ENCODE measurements at places on chromosomes 1 and 21.

DNA sequence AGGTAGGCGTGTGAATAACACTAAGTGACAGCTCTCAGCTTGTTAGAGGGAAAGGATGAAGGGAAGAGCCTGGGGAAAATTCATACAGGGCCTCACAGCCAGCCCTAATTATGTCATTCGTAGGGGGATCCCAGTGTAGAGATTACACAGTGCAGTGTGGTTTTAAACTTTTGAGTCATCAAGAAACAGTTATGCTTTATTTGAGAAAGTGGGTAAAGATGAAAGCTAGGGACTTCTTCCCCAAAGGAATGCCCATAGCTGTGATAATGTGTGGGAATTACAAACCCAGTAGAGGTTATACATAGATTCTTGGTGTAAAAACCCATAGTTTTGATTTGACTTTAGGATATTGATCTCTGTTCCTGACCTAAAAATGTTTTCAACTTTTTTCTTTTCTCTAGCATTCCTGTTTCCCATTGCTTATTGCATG, 1.9 kb downstream of the TTF2 start:
- no peak for DNase-seq

- no peak for DNase-seq
Observed at GRCh38 chr1:97433094-97433823, 487.6 kb downstream of the DPYD start.

DNA sequence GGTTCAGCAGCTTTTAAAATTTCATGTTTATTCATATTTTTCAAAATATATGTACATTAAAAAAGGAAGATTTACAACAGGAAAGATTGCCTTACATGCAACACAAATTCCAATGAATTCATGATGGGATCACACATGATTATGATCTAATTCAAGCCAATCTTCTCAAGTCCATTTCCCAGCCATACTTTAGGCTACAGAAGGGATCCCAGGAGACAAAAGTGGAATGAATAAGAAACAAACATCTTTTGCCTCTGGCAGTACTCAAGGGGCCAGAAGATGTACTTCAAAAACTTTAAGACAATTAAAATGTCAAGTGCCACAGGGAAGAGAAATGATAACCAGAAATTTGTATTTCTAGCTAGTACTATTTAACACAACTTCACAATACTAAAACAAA, 10.2 kb upstream of the SH2D5 start:
- no peak for DNase-seq

DNA sequence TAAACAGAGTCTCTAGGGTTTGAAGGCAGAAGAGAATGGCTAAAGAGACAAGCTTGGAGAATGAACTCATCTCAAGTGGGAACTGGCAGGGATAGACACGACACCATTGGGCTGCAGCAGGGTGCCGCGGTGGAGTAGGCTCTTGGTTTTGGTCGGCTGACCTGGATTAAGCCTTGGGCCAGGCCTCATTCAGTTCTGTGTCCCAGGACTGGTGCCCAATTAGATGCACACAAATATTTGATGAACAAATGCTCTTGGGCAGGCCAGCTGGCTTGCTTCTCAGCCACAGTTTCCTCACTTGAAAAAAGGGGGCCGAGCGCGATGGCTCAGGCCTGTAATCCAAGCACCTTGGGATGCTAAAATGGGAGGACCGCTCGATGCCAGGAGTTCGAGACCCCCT, 53.4 kb upstream of the CITED4 start:
- DNase-seq, result no peak

GRCh38 chr1:61152066-61152465, 69.7 kb downstream of the NFIA start:
- DNase-seq, result no peak

GRCh38 chr1:150708595-150708994, 11.6 kb upstream of the GOLPH3L start:
- DNase-seq, result no peak

GRCh38 chr1:219657186-219657585, 44.3 kb upstream of the ZC3H11B start:
- no peak for DNase-seq

Data from NCI-H526 treated with DMSO at 0.1 percent for 48 hours (cell line).